ENCODE measurements at places on chromosomes 13 and 19.

DNA sequence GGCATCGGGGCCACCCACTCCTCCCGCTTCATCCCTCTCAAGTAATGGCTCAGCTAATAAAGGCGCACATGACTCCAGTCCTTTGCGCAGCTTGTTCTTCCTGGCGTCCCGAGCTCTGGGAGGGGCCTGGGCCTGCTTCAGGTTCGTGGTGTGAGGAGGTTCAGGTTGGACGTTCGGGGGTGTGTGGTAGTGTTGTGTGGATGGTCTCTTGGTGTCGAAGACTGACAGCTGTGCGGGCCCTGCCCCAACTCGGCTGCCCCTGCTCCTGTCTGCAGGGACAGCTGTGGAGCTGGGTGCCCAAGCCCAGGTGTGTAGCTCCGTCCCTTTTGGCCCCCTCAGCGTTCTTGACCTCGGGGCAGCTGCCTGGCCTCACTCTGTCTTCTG is 2.2 kb downstream of the RPS15 start:
- DNase-seq = no peak

- no peak for DNase-seq
These were observed 8.2 kb upstream of the ATF5 start for GRCh38 chr19:49920624-49921363.

GRCh38 chr19:8468761-8469373 is 24.1 kb downstream of the HNRNPM start:
- no peak for DNase-seq

DNA sequence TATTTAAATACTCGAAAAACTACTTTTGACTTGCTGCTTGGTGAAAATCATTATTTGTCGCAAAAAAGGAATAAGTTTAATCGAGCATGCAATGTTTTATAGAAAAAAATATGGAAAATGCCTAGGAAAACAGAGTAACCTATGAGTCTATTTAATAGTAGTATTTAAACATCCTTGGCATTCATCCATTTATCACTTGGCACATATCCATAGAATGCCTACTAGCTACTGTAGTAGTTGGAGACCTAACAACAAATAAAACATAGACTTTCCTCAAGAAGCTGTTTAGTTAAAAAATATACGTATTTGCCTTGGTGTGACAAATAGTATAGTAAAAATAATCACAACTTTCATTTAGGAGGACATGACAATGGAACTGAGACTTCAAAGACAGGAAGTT is 302.1 kb downstream of the DIAPH3 start:
- no peak for DNase-seq

Measured in GM12891 (cell line).